ENCODE measurements at places on chromosomes 2 and 18.

GRCh38 chr2:126042089-126042488 lies 613.9 kb upstream of the GYPC start:
- DNase-seq = no peak

GRCh38 chr2:16253291-16253690 lies 312.9 kb downstream of the MYCN start:
- DNase-seq = no peak

- DNase-seq = no peak
These were observed 66.1 kb downstream of the TMEFF2 start for GRCh38 chr2:192128655-192129054.

DNA sequence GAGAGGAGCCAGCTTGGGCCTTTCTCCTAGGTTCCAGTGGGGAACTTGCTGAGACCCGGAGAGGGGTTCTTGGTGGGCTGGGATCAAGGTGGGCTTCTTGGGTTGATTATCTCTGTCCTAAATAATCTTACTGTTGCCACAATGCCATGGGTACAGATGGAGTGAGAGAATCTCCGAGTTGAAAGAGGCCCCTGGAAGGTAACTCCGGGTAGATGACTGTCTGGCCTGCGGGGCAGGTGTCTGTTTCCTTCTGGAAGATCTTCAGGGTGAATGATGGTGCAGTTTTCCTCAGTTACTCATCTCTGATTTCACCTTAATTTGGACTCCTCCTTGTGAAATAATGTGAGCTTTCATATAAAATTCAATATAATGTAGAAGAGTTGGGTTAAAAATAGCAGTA lies 159.4 kb downstream of the ACTR3 start:
- DNase-seq = no peak

- DNase-seq = no peak
These were observed 48.6 kb downstream of the EPAS1 start for GRCh38 chr2:46345775-46346174.

- DNase-seq = no peak
These were observed 4.9 kb upstream of the FIGLA start for GRCh38 chr2:70795164-70795995.

- no peak for DNase-seq
These were observed 284.2 kb downstream of the CAMKMT start for GRCh38 chr2:44645937-44646336.

DNA sequence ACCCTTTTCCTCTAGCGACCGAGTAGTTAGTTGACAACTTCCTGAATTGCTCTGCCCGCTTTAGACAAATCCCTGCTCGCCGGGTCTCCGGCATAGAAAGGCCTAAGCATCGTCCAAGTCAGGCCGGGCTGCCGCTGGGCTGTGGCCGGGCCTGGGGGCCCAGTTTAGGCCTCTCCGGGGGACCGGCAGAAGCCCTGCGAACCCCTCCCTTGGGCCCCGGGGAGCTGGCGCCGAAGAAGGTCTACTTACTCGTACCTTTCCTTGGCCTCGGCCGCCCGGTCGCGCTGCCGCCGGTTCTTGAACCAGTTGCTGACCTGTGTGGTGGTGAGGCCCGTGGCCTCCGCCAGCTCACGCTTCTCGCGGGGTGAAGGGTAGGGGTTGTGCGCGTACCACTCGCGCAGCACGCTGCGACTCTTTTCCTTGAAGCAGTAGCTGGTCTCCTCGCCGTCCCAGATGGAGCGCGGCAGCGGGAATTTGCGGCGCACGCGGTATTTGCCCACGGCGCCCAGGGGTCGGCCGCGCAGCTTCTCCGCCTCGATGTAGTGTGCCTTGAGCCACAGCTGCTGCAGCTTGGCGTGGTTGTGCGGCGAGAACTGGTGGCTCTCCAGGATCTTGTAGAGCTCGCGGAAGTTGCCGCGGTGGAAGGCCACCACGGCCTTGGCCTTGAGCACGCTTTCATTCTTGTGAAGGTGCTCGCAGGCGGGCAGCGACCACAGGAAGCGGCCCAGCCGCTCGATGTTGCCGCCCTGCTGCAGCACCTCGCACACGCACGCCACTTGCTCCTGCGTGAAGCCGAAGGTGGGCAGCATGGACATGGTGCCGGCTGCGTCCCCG lies 739 bp downstream of the SIX2 start:
- peak; percentile 42 for DNase-seq

GRCh38 chr2:204108330-204108751 lies 171.8 kb downstream of the ICOS start:
- peak; percentile 44 for DNase-seq

- DNase-seq = peak; percentile 70
These were observed 5.5 kb upstream of the ID2 start for GRCh38 chr2:8676191-8676920.

GRCh38 chr2:184577743-184578142 lies 20.6 kb upstream of the ZNF804A start:
- DNase-seq = peak; percentile 19

- DNase-seq = no peak
These were observed 194.3 kb downstream of the MYO1B start for GRCh38 chr2:191439481-191439880.

GRCh38 chr2:29398384-29399237 lies 283.4 kb downstream of the CLIP4 start:
- peak; percentile 9 for DNase-seq

GRCh38 chr2:119117891-119118882 lies 40.4 kb downstream of the C1QL2 start:
- no peak for DNase-seq

- no peak for DNase-seq
These were observed 152.4 kb downstream of the MTCL1 start for GRCh38 chr18:8857806-8858205.

DNA sequence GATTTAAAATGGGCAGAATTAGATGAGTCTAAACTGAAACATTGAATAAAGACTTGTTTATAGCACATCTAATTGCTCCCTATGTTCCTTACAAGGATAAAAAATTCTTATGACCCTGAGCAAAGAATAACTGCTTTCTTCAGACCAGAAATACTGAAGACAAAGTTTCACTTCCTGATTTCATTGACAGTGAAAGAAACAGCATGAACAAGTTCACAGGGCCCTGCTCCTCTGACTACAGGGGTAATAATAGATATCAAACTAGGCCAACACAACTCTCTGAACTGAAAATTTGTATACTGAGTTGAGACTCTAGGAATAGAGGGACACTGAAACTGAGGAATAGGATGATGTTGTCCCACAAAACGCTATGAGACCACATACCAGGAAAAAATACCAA lies 1383.3 kb upstream of the CDH2 start:
- no peak for DNase-seq

DNA sequence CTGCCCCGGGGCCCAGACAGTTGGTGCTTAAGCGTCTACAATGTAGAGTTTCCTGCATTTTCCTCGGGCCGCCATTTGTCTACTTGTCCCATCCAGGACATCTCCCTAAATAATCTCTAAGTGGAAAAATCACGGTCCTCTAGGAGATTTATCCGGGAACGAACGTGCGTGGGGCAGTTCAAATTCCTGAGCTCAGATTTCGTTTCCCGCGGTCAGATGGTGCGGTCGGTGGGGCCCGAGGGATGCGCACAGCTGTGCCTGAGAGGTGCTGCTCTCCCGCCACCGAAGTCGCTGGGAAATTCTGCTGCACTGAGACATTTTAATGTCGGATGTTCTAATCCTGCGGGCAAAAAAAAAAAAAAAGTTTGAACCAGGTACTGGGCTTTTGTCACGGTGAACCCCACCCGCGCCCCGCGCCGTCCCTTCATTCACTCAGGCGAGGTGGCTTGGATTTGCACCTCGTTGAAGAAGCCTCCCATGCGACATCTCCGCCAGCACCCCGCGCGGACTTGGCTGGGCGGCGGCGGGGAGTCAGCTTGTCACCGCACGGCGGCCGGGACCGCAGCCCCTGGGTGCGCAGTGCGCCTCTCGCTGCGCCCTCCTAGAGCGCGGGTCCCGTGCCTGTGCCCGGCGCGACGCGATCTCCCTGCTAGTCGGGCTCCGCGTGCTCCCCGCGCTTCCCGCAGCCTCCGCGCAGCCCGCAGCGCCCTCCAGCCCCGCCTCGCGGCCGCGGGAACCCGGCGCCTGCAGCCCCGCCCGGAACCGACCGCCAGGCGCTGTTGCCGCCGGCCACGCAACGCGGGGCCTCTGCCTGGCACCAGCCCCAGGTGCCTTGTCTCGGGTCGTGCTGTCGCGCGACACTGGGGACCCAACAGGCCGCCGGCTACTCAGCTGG lies 191.9 kb upstream of the TCF4 start:
- peak; percentile 27 for DNase-seq

All from hematopoietic multipotent progenitor cell treated with erythropoietin and hydrocortisone succinate and interleukin-3 and kit ligand, for 6 days (in vitro differentiated cells).